Activated CD8-positive, alpha-beta memory T cell treated with anti-CD3 and anti-CD28 coated beads for 4 hours (primary cell): ENCODE measurements at places on chromosomes 11 and 22.

DNA sequence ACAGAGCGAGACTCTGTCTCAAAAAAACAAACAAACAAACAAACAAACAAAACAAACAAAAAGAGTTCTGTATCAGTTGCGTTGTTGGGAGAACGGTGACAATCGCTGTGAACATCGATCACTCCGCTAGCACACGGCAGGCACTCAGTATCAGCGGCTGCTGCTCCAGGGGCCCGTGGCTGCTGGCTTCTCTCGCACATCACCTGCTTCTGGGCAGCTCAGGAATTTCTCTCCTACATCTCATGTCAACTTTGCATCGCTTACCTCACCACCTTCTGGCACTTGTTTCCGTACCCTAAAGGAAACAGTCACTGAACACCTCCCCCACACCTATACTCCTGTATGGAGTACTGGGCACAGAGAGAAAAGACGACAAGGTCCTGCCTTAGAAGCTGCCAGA, 70.3 kb upstream of the WNT7B start:
- no peak for DNase-seq

- no peak for DNase-seq
Measured at GRCh38 chr11:44398266-44399030, 88.5 kb upstream of the ALX4 start.

DNA sequence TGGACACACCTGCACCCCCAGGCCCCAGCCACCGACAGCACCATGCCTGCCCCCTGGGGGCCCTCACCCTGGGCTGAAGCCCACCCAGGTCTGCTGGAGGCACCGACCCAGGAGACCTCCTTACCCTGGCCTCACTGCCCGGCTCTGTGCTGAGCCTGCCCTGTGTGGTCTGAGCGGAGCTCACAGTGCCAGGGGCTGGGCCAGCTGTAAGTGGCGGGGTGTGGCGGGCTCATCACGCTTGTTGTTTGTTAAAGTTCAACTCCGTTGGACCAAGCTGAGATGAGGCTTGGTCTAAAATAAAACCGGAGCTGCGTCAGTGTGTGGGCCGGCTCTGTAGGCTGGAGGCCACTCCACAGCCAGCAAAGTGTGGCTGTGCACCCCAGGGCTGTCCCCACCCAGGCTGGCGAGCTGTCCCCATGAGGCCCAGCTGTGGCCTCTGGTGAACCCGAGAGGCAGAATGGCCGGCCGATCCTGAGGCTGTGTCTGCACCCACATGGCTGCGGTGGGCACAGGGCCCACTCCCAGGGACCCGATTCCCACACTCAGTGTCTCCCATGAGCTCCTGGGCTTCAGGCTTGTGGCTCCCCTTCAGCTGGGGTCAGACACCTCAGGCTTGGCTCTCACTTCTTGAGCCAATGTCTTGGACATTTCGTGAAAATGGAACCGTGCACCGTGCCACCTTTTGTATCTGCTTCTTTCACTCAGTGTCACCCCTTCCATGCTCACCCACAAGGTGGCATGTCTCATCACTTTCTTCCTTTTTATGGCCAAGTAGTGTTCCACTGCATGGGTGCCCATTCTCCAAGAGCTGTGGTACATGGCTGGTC, 137.9 kb downstream of the CTTN start:
- no peak for DNase-seq

DNA sequence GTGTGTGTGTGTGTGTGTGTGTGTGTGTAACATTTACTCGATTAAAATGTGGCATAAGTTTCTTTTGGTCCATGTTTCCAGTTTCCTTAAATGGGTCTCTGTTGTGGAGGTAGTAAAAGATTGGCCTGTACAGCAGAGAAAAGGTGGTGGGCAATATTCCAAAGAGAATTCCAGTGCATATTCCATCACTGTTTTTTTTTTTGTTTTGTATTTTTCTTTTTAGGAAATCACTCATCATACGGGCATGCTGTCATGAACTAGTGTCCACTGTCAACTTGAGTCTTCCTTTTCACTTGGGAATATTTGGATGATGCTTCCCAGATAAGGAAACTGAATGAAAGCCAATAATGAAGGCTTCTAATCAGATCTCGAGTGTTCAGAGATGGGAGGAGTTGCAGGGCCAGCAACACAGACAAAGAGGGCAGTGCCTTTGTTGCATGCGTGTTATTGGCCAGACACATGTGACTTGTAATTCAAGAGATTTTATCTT, 95.2 kb upstream of the PDGFD start:
- DNase-seq, result no peak

- no peak for DNase-seq
Measured at GRCh38 chr11:89433278-89433677, 57.9 kb downstream of the NOX4 start.

GRCh38 chr11:34180040-34180813, 74.8 kb downstream of the NAT10 start:
- DNase-seq, result no peak

DNA sequence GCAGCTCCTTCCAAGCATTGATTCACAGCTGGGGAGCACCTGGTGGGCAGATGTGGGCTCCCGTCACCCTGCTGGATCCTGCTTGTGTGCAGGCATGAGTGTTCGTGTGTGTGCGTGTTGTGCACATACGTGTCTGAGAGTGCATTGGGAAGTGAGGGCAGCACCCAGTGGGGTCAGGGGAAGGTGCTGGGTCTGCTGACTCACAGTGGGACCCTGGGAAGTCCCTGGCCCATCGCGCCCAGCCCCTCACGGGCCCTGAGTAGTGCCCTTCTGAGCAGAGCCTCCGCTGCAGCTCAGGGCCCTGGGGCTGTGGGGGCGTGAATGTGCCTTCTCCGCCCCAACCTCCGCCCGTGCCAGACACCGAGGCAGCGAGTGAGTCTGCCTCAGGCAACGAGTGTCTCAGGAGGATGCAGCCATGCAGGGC, 36.8 kb downstream of the WNT11 start:
- DNase-seq, result no peak

DNA sequence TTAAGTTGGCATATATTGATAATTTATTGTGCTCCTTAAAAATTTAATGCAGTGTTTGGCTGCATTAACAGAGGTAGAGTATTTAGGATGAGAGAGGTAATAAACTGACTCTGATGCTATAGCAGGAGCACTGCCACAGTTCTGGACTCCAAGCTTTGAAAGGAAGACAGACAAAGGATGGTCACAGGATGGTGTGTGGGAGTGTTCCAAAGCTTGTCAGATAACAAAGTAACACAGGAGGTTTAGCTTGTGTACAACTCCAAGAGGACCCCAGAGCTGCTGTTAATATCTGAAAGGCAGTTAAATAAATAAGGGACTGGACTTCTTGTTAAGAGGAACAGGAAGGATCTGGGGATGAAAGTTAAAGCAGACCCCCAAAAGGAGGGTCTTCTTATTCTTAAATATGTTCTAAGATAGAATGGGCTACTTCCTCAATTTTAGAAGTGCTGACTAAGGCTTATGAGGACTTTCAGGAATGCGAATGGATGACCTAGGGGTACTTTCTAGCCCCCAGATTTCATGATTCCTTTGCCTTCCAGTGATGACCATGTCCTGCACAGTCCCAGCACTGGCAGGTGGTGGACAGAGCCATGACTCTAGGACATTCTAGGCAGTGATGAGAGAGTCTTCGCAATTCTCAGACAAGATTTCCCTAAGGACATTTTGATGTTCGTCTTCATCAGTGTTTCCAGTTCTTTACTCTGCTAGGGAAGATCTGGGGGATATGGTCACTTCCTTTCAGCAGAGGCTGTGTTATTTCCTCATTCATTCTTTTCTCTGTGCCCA, 149.1 kb upstream of the RASSF10 start:
- DNase-seq, result no peak

- no peak for DNase-seq
Measured at GRCh38 chr11:42422090-42422489, 889.7 kb upstream of the API5 start.

- no peak for DNase-seq
Measured at GRCh38 chr11:13942971-13943381, 19.5 kb upstream of the SPON1 start.

- no peak for DNase-seq
Measured at GRCh38 chr11:1784761-1785650, 21.3 kb upstream of the CTSD start.

DNA sequence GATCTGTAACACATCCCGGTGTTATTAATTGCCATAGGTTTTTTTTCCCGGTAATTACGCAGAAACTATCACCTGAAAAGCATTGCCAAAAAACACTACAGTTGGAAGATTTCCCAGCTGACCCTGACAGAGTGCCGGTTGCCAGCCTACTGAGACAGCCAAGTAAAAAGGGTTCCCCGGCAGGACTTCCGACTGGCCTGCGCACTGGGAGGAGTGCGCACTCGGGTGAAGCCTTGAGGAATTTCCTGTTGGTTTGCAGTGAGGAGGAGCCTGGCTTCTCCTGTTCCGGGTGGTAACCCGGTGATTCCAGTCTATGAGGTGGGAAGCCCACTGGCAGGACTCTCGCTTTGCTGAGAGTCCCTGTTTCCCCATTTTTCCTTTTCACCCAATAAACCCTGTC, 52.1 kb downstream of the CNTF start:
- no peak for DNase-seq

- DNase-seq, result no peak
Measured at GRCh38 chr11:26767060-26767459, 45.2 kb upstream of the SLC5A12 start.

GRCh38 chr11:9459667-9460321, 1.0 kb upstream of the ZNF143 start:
- peak; percentile 31 for DNase-seq

- no peak for DNase-seq
Measured at GRCh38 chr11:7896009-7896785, 34.9 kb downstream of the OR10A6 start.

DNA sequence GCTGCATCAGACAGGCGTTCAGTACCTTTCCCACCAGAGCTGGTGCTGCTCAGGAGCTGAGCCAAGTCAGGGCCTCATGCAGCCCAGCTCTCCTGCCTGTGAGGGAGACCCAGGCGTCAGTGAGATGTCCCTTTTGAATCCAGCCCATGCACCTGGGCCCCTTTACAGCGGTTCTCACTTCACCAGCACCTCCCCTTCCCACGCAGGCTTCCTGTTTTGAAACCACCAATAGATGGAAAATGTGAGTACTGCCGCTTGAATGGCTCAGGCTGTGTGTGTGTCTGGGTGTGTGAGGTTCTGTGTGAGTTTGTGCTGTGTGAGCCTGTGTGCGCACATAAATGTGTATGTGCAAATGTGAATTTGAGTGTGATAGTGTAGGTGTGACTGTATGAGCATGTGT, 88.4 kb downstream of the UBASH3B start:
- peak; percentile 76 for DNase-seq

- no peak for DNase-seq
Measured at GRCh38 chr11:26964339-26964738, 29.6 kb upstream of the FIBIN start.

DNA sequence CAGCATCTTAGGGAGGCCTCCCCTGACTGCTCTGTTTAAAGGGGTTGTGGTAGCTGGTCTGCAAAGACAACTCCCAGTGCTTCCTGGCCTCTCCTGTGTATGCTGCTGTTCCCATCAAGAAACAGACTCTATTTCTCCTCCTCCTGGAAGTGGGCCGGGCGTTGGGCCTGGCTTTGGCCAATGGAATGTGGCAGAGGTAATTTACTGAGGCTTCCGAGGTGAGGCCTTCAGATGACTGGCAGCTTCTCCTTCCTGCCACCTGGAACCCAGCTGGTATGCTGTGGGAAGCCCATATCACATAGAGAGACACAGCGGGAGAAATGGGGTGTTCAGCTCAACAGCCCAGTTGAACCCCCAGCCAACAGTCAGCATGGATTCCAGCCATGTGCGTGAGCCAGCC, 25.1 kb upstream of the EIF3D start:
- DNase-seq, result no peak

DNA sequence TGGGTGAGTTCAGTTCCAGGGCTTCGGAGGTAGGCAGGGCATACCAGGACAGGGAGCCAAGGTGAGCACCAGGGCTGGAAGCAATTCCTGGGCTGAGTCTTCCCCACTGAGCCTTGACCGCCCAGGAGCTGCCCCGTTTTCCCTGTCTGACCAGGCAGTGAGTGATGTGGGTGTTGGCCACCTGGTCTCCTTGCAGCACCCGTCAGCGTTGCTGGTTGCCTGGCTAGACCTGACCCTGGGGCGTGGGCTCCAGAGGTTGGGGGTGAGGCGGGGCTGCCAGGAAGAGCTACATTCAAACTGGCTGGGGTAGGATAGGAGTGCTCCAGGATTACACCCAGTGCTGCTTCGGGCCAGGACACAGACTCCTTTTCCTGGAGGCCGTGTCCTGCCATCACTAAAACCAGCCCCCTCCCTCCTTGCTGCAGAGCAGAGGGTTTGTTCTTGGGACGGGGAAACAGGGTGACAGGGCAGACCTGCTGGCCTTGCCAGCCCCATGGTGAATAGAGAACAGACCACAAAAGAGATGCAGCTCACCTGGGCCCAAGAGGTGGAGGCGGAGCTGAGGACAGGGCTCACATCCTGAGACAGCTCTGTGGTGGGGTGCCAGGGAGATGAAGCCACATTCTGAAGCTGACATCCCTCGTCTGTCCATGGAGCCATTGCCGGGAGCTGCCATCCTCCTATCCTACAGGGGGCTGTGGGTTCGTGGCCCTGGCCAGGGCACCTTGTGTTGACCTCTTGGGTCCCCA, 14.2 kb downstream of the INCENP start:
- DNase-seq, result no peak

DNA sequence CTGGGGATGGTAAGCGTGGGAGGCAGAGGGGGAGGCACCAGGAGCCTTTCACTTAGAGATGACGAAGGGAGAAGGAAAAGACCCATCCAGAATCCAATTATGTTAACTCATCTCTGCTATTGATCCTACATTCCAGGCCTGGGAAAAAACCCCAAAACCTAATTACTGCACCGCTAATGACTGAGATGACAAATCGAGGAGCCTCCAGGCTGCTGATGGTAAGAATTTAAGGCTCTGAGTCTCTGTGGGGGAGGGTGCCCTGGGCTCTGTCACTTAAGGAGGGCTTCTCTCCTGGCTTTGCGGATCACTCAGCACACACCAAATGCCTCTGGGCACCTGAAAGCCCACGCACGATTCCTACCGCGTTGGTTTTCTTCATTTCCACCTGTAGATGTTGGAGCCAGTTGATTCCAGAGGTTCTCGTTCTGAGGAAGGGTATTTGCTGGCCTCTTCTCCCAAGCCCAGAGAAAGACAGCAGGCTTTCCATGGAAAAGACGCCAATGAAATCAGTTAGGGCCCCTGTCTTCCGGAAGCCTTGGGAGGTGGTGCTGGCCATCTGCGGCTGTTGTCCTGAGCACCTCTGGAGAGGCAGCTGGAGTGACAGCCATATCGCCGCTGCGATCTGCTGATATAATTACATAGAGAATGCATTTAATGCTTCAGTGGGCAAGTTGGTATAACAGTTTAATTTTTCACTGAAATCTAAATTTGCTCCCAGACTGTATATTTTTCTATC, 751.2 kb downstream of the BRD1 start:
- no peak for DNase-seq

GRCh38 chr11:78465169-78465942, 47.7 kb upstream of the GAB2 start:
- no peak for DNase-seq
